ENCODE measurements at places on chromosomes 1 and 21. TPM values are rescaled to one million over a fixed set of nuclear protein-coding genes. Genes with fewer than 3 reads are reported as not detected.

The KLF17 gene
- under 0.01 TPM for total RNA-seq

The KIF17 gene
- total RNA-seq, result 2.2 TPM

GRCh38 chr1:219902951-219903350 is 25.4 kb downstream of the SLC30A10 start:
- no peak for DNase-seq

GRCh38 chr1:84402060-84402459 is 3.8 kb downstream of the DNASE2B start:
- DNase-seq, result no peak
